T-helper 17 cell (primary cell): ENCODE measurements at places on chromosomes 4 and X.

DNA sequence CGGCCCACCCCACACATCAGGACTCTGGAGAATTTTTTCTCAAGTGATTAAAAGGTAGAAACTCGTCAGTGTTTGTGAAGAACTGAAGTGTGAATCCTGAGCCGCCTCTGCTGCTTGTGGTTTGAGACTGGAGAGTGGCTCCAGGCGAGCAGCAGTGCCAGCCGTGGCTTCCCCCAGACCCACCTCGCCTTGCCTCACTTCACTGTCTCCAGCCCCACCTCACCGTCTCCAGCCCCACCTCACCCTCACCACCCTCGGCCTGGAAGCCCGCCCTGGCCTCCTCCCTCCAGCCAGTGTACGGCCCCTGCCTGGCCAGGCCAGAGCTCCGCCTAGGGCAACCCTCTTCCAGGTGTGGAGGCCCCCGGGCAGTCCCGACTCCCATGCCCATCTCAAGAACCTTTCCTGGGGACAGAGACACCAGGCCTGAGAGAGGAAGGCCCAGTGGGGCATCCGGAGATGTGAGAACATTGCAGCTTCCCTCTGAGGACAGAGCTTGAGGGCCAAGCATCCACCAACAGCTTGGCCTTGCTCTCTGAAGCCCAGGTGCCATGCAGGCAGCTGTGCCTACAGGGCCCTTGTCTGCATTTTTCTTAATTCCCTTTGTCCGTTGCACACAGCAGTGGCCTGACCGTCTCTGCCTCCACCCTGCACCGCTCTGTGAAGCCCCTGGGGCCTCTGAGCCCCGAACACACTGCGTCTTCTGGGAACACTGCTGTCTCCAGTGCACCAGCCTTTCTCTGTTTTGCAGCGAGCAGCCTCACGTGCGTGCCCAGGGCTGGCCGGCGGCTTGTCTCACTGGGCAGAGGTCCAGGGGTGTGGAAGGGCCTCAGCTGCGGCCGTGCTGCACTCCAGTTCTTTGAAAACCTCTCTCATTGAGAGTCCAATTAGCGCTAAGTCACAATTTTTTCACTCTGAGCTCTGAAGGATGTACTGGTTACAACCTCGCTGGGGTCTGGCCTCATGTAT lies 13.8 kb downstream of the SH3BP2 start:
- no peaks in the 10 kb centered on the region for H3K36me3 ChIP-seq
- H3K27me3 ChIP-seq = no peaks in the 10 kb centered on the region
- H3K4me3 ChIP-seq = no peak overlapping the region

GRCh38 chrX:3639236-3639635 lies 74.2 kb downstream of the PRKX start:
- no peaks in the 10 kb centered on the region for H3K27me3 ChIP-seq
- no peak for DNase-seq
- no peaks in the 10 kb centered on the region for H3K36me3 ChIP-seq
- H3K4me1 ChIP-seq = peaks cover 4% of the 10 kb centered on the region
- H3K27ac ChIP-seq = no peak overlapping the region
- H3K4me3 ChIP-seq = no peak overlapping the region

DNA sequence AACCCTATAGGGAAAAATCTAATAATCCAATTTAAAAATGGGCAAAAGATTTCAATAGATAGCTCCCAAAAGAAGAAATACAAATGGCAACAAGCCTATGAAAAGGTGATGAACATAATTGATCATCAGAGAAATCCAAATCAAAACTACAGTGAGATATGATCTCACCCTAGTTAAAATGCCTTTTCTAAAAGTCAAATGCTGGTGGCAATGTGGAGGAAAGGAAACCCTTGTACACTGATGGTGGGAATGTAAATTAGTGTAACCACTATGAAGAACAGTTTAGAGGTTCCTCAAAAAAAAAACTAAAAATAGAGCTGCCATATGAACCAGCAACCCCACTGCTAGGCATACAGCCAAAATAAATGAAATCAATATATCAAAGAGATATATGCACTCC lies 44.5 kb downstream of the STPG2 start:
- H3K4me3 ChIP-seq = no peak overlapping the region
- H3K27ac ChIP-seq = no peak overlapping the region
- no peak for DNase-seq

DNA sequence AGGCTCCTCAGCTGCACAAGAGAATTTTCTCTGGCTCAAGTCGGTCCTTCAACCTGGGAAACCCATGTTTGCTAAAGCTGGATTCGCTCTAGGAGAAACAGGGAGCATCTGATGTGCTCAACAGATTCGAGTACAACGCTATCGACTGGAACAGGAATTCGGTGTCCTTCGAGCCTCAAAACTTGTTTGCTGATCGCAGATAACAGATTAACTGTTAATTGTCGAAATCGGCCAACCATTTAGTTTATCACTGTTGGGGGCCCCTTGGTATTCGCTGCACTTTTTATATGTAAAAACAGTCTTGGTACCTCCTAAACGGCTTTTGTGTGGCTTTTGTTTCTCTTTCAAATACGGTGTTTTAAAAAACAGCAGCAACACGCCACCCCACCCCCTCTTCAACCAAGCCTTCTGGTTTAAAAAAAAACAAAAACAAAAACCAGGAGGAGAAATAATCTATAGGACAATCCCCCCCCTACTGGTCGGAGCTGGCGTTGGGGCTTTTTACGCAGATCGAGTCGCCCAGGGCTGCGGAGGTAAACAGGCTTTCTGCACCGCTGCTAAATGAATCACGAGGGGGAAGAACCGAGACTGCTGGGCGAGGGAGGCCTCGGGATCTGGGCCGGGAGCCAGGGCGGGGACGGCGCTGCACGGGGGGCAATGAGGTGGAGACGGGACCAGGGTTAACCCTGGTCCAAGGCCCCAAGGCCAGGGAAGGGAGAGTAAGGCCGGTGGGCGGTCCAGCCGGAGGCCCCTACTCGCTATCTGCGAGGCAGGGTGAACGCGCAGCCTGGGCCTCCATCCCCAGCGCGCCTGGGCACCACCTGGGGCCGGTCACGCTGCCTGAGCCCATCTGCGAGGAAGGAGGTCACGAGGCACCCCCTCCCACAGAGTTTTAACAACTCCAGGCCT lies 71.7 kb upstream of the BCOR start:
- peak overlapping the region; percentile 98 for H3K27ac ChIP-seq
- H3K4me3 ChIP-seq = peak overlapping the region; percentile 86
- peak; percentile 65 for DNase-seq
- peaks cover 27% of the 10 kb centered on the region for H3K4me1 ChIP-seq

GRCh38 chr4:104868958-104869357 lies 277.7 kb upstream of the TET2 start:
- peaks cover 6% of the 10 kb centered on the region for H3K27me3 ChIP-seq
- no peak for DNase-seq
- H3K4me1 ChIP-seq = no peaks in the 10 kb centered on the region
- H3K4me3 ChIP-seq = no peak overlapping the region
- H3K27ac ChIP-seq = no peak overlapping the region

GRCh38 chrX:13638826-13639225 lies 14.1 kb upstream of the TCEANC start:
- H3K4me3 ChIP-seq = no peak overlapping the region
- no peak for DNase-seq
- no peaks in the 10 kb centered on the region for H3K27me3 ChIP-seq
- no peaks in the 10 kb centered on the region for H3K4me1 ChIP-seq
- H3K36me3 ChIP-seq = no peaks in the 10 kb centered on the region
- no peak overlapping the region for H3K27ac ChIP-seq
